ENCODE measurements at places on chromosomes 2 and 18.

DNA sequence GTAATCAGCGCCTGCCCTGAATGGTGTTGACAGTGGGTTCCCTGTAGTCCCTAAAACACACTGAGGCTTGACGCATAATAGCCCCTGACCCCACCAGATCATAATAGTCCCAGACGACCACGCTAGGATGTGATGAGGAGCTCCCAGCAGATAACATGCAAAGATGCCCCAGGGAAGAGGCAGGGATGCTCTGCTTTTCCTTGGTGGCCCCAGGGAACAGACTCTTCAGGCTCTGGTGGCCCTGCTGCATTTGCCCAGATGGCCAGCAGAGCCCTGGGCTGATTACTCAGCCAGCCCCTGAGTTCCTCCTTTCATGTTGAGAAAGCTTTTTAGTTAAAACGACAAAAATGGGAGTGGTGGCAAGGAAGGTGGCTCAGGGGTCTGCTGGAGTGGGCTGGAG lies 5.9 kb upstream of the NCKAP5 start:
- DNase-seq, result no peak

GRCh38 chr2:163662141-163662780 lies 73.5 kb downstream of the FIGN start:
- DNase-seq, result no peak

DNA sequence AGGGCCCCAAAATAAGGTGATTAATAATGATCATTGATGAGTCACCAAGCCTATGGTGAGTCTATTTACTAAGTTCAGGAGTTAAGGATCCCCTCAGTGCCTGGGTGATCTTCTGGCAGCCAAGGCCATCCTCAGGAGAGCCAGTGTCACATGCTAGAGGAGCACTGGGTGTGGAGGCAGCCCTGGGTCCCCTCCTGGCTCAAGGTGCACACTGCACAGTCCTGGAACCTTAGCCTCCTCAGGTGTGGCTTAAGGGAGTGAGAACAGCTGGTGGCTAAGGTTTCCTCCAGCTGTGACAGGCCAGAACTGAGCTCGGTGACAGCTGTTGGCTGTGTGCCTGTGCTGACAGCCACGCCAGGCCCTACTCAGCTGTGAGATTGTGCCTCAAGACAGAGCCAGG lies 52.1 kb upstream of the ACAA2 start:
- no peak for DNase-seq

GRCh38 chr2:197873293-197873701 lies 68.9 kb downstream of the PLCL1 start:
- DNase-seq, result no peak

DNA sequence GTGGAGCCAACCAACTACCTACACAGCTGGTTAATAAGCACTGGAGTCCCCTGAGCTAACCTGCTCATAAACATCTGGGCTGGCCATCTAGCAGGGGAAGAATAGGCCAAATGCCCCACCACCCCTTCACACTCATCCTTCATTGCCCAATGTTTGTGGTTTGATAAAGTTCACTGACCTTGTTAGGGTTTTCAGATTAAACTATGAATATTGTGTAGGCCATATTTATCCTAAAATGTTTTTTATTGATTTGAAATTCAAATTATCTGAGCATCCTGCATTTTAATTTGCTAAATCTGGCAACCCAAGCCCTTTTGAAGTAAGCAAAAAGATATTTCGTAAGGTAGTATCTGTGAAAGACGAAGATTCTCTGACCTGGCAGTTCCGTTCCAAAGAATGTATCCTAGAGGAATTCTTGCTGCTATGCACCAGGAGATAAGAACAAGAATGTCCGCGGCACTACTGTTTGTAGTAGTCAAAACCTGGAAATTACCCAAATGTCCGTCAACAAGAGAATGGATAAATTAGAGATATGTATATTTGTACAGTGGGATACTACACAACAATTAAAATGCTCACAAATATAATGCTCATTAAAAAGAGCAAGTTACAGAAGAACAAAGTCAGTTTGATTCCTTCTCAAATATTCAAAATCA lies 5.8 kb upstream of the TLK1 start:
- DNase-seq, result no peak

GRCh38 chr2:240794178-240794721 lies 25.8 kb downstream of the KIF1A start:
- DNase-seq, result no peak

DNA sequence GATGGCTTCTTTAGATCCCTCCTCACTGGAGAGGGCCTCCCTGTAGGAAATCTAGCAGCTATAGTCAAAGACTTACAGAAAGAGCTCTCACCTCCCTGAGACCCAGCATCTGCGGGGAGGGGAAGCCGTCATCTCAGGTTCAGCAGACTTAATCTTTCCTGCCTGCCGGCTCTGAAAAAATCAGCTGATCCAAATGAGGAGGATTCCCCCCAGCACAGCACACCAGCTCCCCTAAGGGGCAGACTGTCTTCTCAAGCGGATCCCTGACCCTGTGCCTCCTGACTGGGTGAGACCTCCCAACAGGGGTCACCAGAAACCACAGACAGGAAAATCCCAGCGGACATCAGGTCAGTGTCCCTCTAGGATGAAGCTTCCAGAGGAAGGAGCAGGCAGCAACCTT lies 601.9 kb downstream of the CNTNAP5 start:
- DNase-seq, result no peak
